Renal pelvis (tissue), 12 donors: ENCODE measurements at places on chromosomes 2 and 18. TPM values are rescaled to one million over a fixed set of nuclear protein-coding genes. Genes with fewer than 3 reads are reported as not detected.

DNA sequence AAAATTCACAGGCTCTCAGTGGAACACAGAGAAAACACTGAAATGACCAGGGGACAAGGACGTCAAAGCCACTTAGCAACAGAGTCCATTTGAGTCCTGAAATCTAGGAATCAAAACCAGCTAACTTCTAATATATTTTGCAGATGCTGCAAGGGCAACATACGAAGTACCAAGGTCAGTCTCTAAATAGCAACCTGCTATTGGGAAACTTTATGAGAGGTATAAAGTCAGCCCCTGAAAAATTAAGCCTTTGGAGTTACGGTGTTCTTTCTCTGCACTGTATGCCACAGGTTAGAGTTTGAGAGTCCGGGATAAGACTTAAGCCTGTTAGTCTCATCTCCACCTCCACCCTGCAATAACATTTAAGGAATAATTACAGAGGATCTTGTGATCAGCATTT is 13.3 kb downstream of the NPC1 start:
- no peak for DNase-seq

GRCh38 chr2:126539101-126539500 is 116.9 kb upstream of the GYPC start:
- no peak for DNase-seq

GRCh38 chr2:46267616-46268015 is 29.6 kb upstream of the EPAS1 start:
- no peak for DNase-seq

DNA sequence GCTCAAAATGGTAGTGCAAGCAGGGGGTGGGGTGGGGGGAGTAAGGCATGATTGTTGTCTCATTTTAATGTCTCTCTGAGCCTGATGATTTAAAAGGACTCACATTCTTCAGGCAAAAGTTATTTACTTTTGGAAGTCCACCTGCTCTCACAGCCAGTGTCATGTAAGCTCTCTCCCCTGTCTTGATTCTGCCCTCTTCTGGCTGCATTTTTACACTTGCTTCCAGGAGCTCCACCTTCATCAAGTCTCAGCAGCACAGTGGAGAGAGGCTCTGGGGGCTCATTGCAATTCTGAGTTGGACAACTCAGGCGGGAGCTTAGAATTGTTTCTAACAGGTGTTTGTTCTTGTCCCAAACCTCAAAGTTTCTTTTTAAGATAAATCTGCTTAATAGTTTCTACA is 39.2 kb downstream of the GNAL start:
- no peak for DNase-seq

GRCh38 chr2:182642328-182642727 is 73.7 kb upstream of the DNAJC10 start:
- no peak for DNase-seq

GRCh38 chr2:144935736-144936135 is 415.8 kb upstream of the ZEB2 start:
- no peak for DNase-seq

DNA sequence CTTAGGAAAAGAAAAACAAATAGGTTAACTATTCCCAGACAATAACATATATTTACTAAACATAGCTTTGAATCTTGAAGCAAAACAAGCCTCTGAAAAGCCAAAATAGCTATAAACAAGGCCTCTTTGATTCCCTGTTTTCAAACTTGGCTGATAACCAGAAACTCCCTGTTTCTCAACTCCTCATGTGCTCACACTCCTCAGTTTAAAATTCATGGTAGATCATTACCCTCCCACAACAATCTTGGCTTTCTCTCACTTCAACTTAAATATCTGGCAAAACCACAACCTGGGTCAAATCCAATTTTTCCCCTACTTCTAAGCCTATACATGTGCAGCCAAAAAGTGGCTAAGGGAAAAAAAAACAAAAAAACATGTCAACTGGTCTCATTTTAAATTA is 15.6 kb downstream of the SUCLG1 start:
- DNase-seq: no peak

GRCh38 chr18:38525039-38525438 is 959.4 kb upstream of the CELF4 start:
- DNase-seq: no peak

- no peak for DNase-seq
These were observed 450.1 kb downstream of the METTL4 start for GRCh38 chr18:2121224-2121623.

GRCh38 chr2:236666646-236667204 is 97.1 kb downstream of the ACKR3 start:
- no peak for DNase-seq

DNA sequence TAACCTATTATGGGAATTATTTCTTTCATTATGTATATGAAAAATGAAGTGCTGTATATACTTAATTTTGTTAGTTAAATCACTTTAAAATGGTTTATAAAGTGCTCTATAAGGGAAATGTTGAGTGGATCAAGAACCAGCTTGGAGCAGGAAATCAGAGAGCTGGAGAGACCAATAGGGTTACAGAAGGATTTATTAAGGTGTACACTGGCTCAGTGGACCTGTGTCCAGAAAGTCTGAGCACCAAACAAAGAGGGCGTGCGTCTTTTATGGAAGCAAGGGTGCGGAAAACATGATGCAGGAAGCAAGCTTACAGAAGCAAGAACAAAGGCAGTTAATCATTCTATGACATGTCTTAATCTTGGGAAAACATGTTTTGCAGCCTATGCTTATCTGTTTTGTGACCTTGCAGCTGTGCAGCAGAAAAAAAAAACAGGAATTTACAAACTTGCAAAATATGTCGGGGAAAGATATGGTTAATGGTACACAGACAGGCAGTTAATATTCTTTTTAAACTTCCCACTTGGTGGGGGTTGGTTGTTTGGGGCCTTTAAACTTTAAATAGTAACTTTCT is 65.2 kb upstream of the SLC35G4 start:
- DNase-seq: no peak

- DNase-seq: no peak
These were observed 53.6 kb upstream of the HNMT start for GRCh38 chr2:137910641-137911040.

- no peak for DNase-seq
These were observed 42.0 kb downstream of the MAPRE2 start for GRCh38 chr18:35083174-35083712.

DNA sequence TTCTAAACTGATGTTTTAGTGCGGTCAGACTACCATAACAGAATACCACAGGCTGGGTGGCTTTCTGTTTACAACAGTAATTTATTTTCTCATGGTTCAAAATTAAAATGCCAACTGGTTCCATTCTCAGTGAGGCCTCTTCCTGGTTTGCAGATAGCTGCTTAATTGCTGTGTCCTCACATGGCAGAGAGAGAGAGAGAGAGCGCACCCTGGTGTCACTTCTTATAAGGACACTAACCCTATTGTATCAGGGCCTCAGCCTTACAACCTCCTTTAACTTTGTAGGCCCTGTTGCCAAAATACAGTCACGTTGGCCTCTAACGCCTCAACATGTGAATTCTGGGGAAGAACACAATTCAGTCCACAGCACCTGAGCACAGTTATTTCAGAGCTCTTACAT is 37.5 kb upstream of the ZNF385B start:
- DNase-seq: no peak

- no peak for DNase-seq
These were observed 1.1 kb upstream of the SLC35F6 start for GRCh38 chr2:26763019-26763418.

DNA sequence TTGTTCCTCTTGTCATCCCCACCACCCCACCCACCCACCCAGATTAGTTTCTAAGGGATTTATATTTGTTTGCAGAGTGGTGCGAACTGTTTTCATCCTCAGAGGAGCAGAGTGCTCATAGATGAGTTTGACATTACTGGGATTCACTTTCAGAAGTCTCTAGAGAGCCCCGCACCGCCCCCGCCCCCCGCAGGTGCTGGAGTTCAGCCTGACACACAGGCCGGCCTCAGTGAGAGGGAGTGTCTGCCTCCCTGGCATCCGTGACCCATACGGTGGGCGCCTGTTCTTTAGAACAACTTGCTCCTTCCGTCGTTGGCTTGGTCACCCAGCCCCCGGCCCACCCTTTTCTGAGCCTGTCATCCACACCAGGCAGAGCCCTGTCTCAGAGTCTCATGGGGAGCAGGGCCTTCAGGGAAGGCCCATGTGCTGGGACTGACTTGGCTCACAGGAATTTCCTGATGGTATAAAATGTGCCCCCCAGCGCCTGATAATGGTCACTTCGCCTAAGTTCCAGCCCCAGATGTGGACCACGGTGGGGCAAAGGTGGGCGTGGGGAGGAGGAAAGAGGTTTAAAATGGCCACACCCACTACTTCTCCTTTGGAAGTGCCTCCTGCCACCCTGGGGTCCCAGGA is 44.3 kb downstream of the HPCAL1 start:
- DNase-seq: no peak

GRCh38 chr2:142777742-142778141 is 99.7 kb upstream of the KYNU start:
- no peak for DNase-seq

DNA sequence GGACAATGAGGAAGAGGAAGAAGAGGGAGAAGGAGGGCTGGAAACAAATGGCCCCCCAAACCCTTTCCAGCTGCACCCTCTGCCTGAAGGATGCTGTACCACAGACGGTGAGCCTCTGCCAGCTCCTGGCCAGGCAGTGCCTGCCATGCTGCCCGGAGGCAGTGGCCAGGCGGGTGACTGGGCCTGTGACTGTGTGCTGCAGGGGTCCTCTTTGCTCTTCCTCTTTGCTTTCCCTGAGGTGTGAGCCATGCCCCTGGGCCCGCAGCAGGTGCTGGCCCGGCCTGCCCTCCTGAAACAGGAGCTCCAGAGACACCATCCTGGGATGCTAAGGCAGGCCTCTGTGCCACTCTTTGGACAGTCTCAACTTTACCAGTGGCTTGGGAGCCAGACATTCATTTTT is 28.6 kb downstream of the GREB1 start:
- DNase-seq: no peak

DNA sequence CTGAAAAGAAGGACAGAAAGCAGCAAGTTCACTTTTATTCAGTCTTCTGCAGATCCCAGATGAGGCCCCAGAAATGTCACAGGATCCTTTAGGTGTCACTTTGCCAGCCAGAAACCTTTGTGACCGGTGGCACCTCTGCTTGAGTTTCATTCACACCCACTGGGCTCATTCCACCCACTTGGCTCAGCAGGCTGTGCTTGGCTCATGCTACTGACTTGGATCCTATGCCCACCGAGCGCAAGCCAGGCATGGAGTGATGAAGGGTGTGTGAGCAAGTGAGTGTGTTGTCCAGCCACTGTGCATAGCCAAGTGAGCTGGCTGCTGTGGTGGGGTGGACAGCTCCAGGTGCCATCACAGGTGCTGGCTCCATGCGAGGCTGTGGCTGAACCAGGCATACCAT is 357.0 kb upstream of the GULP1 start:
- DNase-seq: no peak

DNA sequence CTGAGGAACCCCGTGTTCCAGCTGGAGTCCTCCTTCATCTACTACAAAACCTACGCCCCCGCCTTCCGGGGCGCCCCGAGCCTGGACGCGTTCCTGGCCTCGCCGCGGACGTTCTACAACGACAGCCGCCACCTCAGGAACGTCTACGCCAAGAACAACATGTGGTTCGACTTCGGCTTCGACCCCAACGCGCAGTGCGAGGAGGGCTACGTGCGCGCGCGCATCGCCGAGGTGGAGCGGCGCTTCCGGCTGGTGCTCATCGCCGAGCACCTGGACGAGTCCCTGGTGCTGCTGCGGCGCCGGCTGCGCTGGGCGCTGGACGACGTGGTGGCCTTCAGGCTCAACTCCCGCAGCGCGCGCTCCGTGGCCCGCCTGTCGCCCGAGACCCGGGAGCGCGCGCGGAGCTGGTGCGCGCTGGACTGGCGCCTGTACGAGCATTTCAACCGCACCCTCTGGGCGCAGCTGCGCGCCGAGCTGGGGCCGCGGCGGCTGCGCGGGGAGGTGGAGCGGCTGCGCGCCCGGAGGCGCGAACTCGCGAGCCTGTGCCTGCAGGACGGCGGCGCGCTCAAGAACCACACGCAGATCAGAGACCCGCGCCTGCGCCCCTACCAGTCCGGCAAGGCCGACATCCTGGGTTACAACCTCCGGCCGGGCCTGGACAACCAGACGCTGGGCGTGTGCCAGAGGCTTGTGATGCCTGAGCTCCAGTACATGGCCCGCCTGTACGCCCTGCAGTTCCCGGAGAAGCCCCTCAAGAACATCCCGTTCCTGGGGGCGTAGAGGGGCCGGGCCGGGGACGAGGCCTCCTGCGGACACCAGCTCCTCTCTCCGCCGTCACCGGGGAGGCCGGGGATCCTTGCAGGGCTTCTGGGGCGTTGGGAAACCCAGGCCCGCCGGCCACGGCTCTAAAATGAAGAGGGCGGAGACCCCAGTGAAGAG is 5.3 kb upstream of the NEU4 start:
- DNase-seq: peak; percentile 52

DNA sequence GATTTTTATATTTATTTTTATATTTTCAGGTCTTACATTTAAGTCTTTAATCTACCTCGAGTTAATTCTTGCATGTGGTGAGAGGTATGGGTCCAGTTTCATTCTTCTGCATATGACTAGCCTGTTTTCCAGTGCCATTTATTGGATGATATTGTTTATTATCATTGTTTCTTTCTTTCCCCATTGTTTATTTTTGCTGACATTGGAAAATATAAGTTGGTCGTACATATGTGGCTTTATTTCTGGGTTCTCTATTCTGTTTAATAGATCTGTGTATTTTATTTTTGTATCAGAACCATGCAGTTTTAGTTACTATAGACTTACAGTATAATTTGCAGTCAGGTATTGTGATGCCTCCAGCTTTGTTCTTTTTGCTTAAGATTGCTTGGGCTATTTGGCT is 113.4 kb upstream of the VWC2L start:
- DNase-seq: no peak

The BOLL gene
- polyA plus RNA-seq: not detected

The ASPRV1 gene
- 4.3 TPM for polyA plus RNA-seq

The DHX57 gene
- polyA plus RNA-seq: 34.8 TPM

The NPPC gene
- 0.47 TPM for polyA plus RNA-seq

The TEKT4 gene
- 0.17 TPM for polyA plus RNA-seq

The NEB gene
- 13.2 TPM for polyA plus RNA-seq

The RNF149 gene
- polyA plus RNA-seq: 59.6 TPM

The STARD6 gene
- 0.27 TPM for polyA plus RNA-seq

The ROCK1 gene
- 56.7 TPM for polyA plus RNA-seq

The HMSD gene
- 1.1 TPM for polyA plus RNA-seq

The LIPG gene
- 43.9 TPM for polyA plus RNA-seq

The UGT1A3 gene
- polyA plus RNA-seq: not detected

The GPR35 gene
- 1.8 TPM for polyA plus RNA-seq

The TXNDC2 gene
- polyA plus RNA-seq: 0.07 TPM

The CTLA4 gene
- polyA plus RNA-seq: not detected

The RASGRP3 gene
- polyA plus RNA-seq: 21.8 TPM

The FBXO15 gene
- polyA plus RNA-seq: 7.6 TPM
